Dermis microvascular lymphatic vessel endothelial cell (primary cell): ENCODE measurements at places on chromosomes 12 and 14. TPM values are rescaled to one million over a fixed set of nuclear protein-coding genes. Genes with fewer than 3 reads are reported as not detected.

Gene ADCY4
- 29.3 and 51.2 TPM in 2 replicates for total RNA-seq

Gene KRT2
- not detected in 2 replicates for total RNA-seq

Gene AHNAK2
- 16.8 and 17.1 TPM in 2 replicates for total RNA-seq

Gene MDGA2
- not detected in 2 replicates for total RNA-seq

Gene KLRC3
- total RNA-seq: not detected in 2 replicates

Gene FSCB
- not detected in 2 replicates for total RNA-seq

Gene SPX
- total RNA-seq: not detected in 2 replicates

Gene MSI1
- total RNA-seq: not detected in 2 replicates

Gene TNFRSF1A
- total RNA-seq: 41.7 and 71.4 TPM in 2 replicates

Gene OR6C6
- not detected in 2 replicates for total RNA-seq

Gene PRR4
- total RNA-seq: 0.13 and 0.51 TPM in 2 replicates

Gene AQP2
- total RNA-seq: not detected in 2 replicates

Gene RNASE7
- total RNA-seq: not detected in 2 replicates

Gene ENTPD5
- total RNA-seq: 5.3 and 5.9 TPM in 2 replicates
